ENCODE measurements at places on chromosomes 3 and 15.

DNA sequence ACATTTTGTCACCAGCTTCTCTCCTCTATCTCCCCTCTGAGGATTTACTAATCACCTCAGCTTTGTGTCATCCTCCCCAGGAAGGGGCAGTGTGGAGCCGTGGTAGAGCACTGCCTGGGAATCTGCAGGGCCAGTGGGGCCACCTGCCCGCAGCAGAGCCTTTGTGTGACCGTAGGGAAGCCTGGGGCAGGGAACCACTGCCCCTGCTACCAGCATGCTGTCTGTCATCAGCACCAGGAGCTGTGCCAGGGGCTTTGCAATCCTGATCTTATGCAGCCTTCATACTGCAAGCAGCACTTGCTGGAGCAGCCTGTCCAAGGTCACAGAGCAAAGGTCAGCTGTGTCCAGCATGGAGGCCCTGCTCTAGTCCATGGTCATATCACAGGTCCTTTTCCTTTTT, 170.2 kb upstream of the IL12A start:
- no peak for DNase-seq

DNA sequence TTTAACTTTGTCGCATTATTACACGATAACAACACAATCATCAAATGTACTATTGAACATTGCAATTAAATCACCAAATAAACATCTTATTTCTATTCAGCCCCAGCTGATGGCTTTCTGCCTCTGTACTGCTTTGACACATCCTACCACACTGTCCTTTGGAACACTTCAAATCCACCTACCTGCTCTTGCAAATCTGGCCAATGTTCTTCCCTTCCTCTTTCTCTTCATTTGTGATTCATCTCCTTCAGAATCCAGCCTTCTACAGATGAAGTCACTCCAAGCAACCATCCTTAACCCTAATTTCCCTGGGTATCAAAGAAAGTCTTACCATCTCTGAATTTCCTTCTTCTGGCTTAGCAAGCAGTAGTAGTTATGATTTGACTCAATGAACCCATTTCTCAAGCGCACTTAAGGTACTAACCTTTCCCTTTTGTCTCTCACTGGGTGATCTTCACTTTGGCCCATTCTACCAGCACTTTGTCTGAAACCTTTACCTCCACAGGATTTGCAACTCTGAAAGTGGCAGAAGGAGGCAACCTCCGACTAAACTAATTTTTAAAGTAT, 502.9 kb downstream of the FOXP1 start:
- DNase-seq, result no peak

DNA sequence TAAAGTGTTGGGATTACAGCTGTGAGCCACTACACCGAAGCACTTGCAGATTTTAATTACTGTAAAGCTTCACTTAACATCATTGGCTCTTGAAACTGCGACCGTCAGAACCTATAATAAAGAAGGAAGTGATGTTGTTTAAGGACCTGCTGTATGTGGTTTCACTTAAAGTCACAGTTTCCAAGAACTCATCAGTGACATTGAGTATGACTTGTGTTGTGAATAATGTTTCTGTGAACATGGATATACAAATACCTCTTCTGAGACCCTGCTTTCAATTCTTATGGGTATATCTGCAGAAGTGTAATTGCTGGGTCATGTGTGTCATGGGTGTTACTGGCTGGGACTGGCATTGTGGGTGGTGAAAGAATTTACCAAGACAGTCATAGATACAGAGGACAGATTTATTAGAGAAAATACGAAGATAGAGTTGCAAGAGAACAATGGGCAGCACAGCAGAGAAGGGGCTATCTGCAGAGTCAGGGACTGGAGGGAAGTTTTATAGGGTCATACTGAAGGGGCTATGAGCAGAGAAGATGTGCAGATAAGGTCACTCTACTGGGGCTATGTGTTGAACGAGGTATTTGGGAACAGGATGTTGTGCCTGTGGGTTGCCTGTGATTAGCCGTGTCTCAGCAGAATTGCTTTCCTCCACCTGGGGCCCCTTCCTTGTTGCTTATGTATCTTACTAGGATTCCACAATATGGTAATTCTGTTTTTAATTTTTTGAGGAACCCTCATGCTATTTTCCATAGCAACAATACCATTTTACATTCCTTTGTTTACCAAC, 4.5 kb downstream of the NDUFB5 start:
- DNase-seq, result no peak

GRCh38 chr3:33682770-33683169, 35.3 kb downstream of the CLASP2 start:
- no peak for DNase-seq

DNA sequence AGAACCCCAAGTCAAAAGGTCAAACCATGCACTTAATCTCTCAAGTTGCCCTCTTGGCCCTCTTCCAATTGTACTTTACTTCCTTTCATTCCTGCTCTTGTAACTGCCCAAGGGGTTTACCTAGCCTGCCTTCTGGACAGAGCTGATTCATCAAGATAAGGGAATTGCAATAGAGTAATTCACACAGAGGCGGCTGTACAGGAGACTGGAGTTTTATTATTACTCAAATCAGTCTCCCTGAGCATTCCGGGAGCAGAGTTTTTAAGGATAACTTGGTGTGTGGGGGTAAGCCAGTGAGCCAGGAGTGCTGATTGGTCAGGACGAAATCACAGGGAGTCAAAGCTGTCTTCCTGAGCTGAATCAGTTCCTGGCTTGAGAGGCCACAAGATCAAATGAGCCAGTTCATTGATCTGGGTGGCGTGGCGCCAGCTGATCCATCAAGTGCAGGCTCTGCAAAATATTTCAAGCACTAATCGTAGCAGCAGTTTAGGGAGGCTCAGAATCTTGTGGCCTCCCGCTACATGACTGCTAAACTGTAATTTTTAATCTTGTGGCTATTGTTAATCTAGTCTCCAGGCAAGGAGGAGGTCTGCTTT, 590.0 kb downstream of the EPHA3 start:
- no peak for DNase-seq

DNA sequence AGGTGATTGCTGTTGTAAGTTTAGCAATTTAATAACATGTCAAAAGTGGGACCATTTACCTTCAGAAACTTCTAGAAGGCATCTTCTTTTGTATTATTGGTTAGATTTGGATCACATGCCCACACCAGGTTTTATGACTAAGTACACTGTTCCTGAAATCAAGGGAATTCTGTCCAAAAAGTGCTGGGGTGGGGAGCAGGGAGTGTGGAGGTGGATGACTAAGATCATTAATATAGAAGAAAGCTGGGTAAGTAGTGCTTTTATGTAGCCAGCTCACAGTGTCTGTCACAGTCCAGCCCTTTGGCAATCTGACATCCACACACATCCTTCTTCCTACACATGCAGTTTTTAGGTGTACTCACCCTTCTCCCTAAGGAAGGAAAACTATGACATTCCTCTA, 120.0 kb downstream of the TMCO5A start:
- DNase-seq, result no peak

DNA sequence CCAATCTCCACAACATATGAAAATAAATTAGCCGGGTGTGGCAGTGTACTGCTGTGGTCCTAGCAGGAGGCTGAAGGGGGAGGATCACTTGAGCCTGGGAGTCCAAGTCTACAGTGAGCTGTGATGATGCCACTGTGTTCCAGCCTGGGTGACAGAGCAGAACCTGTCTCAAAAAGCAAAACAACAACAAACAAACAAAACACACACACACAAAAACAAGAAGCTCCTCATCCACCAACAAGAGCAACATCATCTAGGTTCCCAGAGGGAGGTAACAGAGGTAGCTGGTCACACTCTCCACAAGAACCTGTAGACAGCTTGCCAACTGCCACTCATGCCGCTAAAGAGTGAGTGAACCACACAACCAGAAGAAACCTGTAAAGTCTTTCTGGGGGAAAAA, 34.8 kb downstream of the PTPN9 start:
- no peak for DNase-seq
